ENCODE measurements at places on chromosomes 11 and 22.

DNA sequence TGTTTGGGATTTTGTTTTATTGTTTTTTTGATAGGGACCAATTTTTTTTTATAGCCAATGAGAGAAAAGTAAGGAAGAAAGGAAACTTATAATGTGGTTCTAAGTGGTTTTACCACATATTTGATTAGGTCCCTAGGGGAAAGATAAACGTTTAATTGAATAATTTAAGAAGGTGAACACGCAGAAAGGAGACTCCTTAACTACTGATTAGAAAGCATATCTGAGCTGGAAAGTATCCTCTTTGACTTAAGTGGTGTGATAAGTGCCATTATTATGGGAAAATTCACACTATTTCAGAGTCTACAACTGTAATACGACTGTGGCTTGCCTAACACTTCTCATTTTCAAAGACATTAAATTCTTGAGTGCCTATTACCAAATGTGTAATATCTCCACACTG is 106.5 kb upstream of the GRAMD1B start:
- DNase-seq: no peak

GRCh38 chr22:49534386-49534785 is 293.3 kb downstream of the BRD1 start:
- DNase-seq: no peak

DNA sequence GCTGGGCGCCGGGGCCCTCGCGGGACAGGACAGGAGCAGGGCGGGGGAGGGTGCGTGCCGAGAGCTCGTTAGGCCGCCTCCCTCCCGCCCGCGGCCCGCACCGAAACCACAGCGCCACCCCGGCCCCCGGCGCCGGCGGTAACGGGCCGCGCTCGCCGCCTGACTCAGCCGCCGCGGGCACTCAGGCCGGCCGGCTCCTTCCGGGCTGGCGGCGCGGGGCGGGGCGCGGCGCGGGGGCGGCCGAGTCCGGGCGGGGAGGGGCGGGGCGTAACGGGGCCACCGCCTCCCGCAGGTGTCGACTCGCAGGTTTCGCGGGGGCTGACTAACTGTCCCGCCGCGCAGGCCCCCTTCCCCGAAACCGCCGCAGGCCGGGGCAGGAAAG is at the start of gene AP5B1:
TSS of gene AP5B1 (minus strand) at position 207 of the 382 bp plus-strand sequence. CDS start 385 bp downstream, outside the sequence.
- DNase-seq: peak; percentile 62

DNA sequence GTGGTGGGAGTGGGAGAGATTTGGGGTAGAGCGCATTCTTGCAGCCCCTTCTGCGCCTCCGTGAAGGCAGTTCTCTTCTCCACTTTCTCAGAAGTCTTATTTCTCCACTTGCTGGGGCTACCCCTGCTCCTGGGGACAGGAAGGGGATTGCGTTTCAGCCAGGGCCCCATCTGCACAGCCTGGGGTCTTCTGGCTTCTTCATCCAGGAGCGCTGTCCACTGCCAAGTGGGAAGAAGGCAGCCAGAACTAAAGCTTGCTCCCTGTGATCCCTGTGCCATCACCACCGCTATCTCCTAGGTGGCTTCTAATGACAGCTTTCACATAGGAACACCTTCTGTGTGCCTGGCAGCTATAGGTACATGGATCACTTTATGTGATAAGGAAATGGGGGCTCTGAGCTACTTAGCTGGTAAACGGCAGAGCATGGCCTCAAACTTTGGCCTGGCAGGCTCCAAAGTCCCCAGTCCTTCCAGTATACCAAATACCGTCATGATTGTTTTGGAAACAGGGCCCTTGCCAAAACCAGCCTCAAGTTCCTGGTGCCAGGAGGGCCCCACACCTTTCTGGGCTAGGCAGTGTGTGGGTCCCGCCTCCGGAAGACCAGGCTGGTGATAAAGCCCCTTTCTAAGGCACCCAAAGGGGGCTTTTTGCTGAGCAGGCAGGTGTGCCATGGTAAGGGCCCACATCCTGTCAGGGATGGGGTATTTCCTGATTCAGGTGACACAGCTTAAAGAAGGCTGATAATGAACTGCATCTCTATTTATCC is 60.4 kb upstream of the PAX6 start:
- no peak for DNase-seq

DNA sequence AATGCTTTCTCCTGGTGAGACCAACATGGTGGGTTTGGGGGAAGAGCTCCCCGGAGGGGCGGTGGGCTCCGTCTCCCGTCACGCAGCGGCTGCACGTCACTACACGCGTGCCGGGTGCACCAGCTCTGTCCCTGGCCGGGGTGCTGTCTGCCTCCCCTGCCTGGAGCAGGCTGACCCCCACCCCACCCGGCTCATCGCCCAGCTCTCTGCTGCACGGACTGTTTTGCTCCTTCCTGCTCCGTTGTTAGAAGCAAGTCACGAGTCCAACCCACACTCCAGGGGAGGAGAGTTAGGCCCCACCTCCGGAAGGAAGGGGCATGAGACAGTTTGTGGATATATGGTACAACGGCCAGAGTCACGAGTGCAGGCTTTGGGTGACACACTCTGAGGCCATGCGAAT is 364.9 kb downstream of the BRD1 start:
- DNase-seq: no peak

- DNase-seq: no peak
Observed at GRCh38 chr11:78868563-78868962, 293.9 kb upstream of the NARS2 start.

DNA sequence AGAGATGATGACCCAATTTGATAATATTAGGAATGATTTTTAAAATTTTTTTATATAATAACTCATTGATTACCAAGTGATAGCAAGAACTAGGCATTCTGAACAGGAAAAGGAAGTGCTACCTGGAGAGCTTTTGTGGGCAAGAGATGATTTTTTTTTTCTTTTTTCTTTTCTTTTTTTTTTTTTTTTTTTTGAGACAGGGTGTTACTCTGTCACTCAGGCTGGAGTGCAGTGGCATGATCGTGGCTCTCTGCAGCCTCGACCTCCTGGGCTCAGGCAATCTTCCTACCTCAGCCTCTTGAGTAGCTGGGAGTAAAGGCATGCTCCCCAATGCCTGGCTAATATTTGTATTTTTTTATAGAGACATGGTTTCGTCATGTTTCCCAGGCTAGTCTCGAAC is 40.4 kb downstream of the TNRC6B start:
- no peak for DNase-seq

- DNase-seq: no peak
Observed at GRCh38 chr22:35375031-35375430, 5.9 kb upstream of the HMOX1 start.

- DNase-seq: no peak
Observed at GRCh38 chr11:10490398-10491241, 35.6 kb downstream of the AMPD3 start.

DNA sequence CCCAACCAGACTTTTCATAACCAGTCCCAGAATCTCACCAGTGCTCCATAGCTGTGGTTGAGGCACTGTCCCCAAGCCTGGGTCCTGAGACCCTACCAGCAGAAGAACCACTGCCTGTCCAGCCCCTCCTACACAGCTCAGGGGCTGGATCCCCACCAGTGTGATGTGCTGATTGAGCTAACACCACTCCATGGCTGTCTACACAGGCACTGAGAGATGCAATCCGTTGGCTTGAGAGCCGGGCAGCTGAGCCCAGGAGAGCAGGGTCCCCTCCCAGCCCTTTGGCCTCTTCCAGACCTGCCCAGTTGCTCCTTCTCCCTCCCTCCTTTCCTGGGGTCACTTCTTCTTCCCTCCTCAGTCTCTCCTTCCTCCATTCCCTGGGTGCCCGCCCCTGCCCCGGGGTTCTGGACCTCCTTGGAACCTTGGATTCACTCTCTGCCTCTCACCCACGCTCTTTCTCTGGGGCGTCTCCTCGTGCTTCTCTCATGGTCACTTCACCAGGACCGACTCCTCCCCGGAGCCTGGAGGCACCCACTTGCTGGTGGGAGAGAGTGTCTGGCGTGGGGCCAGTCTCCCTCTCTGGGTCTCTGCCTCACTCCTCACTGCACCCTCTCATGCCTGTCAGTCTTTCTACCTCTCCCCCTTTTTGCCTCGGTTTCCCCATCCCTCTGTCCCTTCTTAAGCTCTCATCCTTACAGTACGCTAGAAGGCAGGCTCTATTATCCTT is 706 bp upstream of the SCYL1 start:
- DNase-seq: no peak

- peak; percentile 28 for DNase-seq
Observed at GRCh38 chr11:289712-290620, 1.0 kb downstream of the PGGHG start.

GRCh38 chr11:78735711-78736110 is 161.0 kb upstream of the NARS2 start:
- no peak for DNase-seq

GRCh38 chr11:2928605-2929530 is at the start of gene PHLDA2:
PHLDA2 (minus strand) TSS chr11:2929420; CDS start chr11:2929364, 56 bp downstream.
- no peak for DNase-seq

All from activated CD4-positive, alpha-beta T cell treated with anti-CD3 and anti-CD28 coated beads for 1 hour (primary cell).